B cell (primary cell): ENCODE measurements at places on chromosomes 13 and 19. TPM values are rescaled to one million over a fixed set of nuclear protein-coding genes. Genes with fewer than 3 reads are reported as not detected.

- peak; percentile 48 for DNase-seq
Measured at GRCh38 chr19:12841094-12841493, 2.8 kb downstream of the MAST1 start.

Gene ADGRE3
- 0.17 TPM in 1 of 2 replicates, not detected in the other for total RNA-seq

- no peak for DNase-seq
Measured at GRCh38 chr13:31175847-31176532, 14.3 kb upstream of the HSPH1 start.

DNA sequence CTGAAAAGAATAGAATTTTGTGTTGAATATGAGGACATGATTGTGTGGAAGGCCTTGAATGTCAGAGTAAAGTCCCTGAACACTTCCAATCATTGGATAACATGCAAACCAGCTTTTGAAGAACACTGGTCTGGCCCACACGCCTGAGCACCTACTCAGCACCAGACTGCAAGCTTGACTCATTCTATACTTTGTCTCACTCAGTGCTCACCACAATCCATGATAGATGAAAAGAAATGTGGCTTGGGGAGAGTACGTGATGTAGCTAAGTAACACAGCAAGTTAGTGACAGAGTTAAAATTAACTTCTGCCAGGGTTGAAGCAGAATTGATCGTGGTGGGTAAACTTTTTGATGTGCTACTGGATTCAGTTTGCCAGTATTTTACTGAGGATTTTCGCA, 12.0 kb downstream of the DLEU7 start:
- no peak for DNase-seq

Gene CD70
- total RNA-seq: 48.5 and 49.1 TPM in 2 replicates

DNA sequence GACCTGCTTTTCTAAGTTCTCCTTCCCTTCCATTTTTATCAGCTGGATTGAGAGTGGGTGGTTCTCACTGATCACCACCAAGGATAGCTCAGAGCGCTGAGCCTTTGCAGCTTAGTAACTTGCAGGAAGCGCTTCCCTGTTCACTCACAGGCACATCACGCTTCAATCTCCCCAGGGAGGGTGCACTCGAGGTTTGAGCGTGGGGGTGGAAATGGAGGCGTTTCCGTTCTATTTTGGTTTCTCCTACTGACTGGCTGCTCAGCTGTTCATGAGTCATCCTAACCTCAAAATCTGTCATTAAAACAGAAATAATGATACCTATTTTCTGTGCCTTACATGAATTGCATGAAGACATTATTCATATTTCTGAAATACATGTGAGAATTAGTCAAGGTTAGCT, 292.1 kb downstream of the SPRY2 start:
- peak; percentile 72 for DNase-seq

DNA sequence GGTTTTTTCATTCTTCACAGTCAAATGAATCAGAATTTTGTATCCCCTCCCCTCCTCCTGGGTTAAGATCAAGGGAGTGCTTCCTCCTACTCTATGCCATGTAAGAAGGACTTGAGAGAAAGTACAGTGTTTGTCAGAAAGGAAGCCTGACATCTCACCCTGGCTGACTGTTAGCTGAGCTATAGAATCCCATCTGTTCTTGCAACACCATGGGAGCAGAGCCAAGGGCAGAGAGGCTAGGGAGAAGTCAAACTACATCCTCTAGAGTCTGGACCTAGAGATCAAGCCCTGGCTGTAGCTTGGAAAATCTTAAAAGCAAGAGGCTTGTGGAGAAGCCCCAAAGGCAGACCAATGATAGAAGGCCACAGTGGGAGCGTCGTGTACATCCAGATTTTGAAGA, 145.9 kb downstream of the OLFM4 start:
- DNase-seq: no peak

DNA sequence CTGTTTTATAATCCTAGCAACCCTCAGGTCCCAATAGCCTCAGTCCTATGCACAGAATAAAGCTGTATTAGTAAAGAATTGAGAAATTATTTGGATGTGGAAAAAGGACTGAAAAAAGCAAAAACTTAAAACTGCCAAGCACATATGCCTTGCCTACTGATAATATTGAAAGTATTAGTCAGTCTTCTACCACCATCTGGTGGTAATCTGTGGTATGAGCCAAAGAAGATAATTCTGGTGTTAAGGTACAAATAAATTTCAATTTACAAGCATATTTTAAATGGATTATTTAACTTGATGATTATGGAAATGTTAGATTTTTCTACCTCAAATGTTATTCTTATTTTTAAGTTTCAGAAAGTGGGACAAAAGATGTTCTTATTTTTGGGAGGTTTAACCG, 460.3 kb upstream of the KLHL1 start:
- no peak for DNase-seq

- no peak for DNase-seq
Measured at GRCh38 chr13:27261396-27261795, 9.2 kb upstream of the RASL11A start.

DNA sequence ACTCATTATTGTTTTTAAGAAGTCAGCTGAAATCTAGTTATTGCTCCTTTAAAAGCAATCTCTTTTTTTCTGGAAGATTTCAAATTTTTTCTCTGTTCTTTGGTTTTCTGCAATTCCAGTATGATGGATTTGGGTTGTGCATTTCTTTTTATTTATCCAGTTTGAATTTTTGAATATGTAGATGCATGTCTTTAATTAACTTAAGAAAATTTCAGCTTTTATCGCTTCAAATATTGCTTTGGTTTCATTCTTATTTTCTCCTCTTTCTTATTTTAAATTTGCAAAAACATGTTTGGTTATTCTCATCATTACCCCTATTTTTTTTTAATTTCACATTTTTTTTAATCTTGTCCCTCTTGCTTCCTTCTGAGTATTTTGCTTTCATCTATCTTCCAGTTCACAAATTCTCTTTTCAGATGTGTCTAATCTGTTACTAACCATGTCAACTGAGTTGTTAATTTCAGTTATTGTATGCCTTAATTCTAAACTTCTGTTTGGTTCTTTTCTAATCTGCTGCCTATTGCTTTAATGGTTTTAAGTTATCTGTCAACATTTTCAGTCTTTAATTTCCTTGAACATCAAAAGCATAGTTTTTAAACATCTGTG, 56.8 kb downstream of the RAP2A start:
- DNase-seq: no peak

GRCh38 chr19:2362970-2363300, 2.9 kb downstream of the TMPRSS9 start:
- DNase-seq: no peak

DNA sequence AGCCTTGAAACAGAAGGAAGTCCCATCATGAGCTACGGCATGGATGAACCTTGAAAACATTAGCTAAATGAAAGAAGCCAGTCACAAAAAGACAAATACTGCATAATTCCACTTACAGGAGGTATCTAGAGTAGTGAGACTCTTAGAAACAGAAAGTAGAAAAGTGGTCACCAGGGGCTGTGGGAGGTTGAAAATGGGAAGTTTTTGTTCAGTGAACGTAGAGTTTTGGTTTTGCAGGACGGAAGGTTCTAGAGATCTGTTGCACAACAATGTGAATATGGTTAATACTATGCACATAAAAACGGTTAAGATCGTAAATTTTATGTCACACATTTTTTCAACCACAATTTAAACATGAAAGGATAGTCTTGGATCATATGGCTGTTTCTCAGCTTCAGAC, 11.9 kb upstream of the SLC10A2 start:
- DNase-seq: peak; percentile 31

Gene RNF17
- not detected in 2 replicates for total RNA-seq

GRCh38 chr13:79451500-79451962, 29.4 kb upstream of the NDFIP2 start:
- peak; percentile 3 for DNase-seq
